ENCODE measurements at places on chromosomes 6 and 20. TPM values are rescaled to one million over a fixed set of nuclear protein-coding genes. Genes with fewer than 3 reads are reported as not detected.

EPPIN gene
- polyA plus RNA-seq: not detected

- H3K27me3 ChIP-seq: peaks cover 6% of the 10 kb centered on the region
- no peaks in the 10 kb centered on the region for H3K4me1 ChIP-seq
- H3K36me3 ChIP-seq: no peaks in the 10 kb centered on the region
- H3K4me3 ChIP-seq: no peak overlapping the region
- no peak for DNase-seq
Measured at GRCh38 chr6:148573922-148574321, 172.9 kb upstream of the UST start.

GRCh38 chr6:56730663-56731529 lies 88.2 kb upstream of the DST start:
- H3K4me1 ChIP-seq: no peaks in the 10 kb centered on the region
- no peak for DNase-seq
- H3K4me3 ChIP-seq: no peak overlapping the region
- no peaks in the 10 kb centered on the region for H3K27me3 ChIP-seq
- no peak overlapping the region for H3K27ac ChIP-seq
- H3K36me3 ChIP-seq: no peaks in the 10 kb centered on the region

GRCh38 chr6:131410785-131411184 lies 162.2 kb upstream of the ARG1 start:
- H3K27me3 ChIP-seq: no peaks in the 10 kb centered on the region
- H3K4me3 ChIP-seq: no peak overlapping the region
- DNase-seq: no peak
- no peaks in the 10 kb centered on the region for H3K4me1 ChIP-seq

MACROD2 gene
- polyA plus RNA-seq: not detected

GRCh38 chr20:13060327-13060726 lies 51.6 kb downstream of the SPTLC3 start:
- no peaks in the 10 kb centered on the region for H3K36me3 ChIP-seq
- H3K4me1 ChIP-seq: no peaks in the 10 kb centered on the region
- no peak overlapping the region for H3K27ac ChIP-seq
- H3K4me3 ChIP-seq: no peak overlapping the region

GRCh38 chr6:94417363-94417762 lies 998.0 kb upstream of the EPHA7 start:
- no peak overlapping the region for H3K27ac ChIP-seq
- no peak overlapping the region for H3K4me3 ChIP-seq
- no peak for DNase-seq
- H3K36me3 ChIP-seq: no peaks in the 10 kb centered on the region

KIF25 gene
- polyA plus RNA-seq: not detected

DNA sequence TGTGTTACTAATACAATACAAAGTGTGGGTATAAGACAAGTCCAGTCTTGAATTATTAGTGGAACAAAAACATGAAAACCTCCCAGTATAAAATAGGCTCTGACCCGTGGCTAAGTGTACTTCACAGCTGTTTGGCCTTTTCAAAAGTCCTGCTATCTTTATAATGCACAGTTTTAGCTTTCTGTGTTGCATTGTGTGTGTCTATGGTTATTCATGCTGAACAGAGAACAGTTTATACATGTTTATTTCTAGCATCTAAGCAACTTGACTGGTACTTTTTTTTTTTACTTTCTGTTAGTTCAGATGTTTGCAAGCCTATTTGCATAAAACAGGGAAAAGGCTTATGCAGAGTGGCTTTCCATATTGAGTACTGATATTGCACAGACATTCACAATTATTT lies 119.2 kb upstream of the CCN2 start:
- DNase-seq: no peak
- no peaks in the 10 kb centered on the region for H3K36me3 ChIP-seq
- no peak overlapping the region for H3K4me3 ChIP-seq
- H3K4me1 ChIP-seq: no peaks in the 10 kb centered on the region
- no peaks in the 10 kb centered on the region for H3K27me3 ChIP-seq
- H3K27ac ChIP-seq: no peak overlapping the region

- no peak overlapping the region for H3K27ac ChIP-seq
- no peak for DNase-seq
- no peaks in the 10 kb centered on the region for H3K36me3 ChIP-seq
Measured at GRCh38 chr6:14711056-14711703, 534.7 kb upstream of the JARID2 start.

GPX5 gene
- not detected for polyA plus RNA-seq

AVP gene
- polyA plus RNA-seq: not detected

DNA sequence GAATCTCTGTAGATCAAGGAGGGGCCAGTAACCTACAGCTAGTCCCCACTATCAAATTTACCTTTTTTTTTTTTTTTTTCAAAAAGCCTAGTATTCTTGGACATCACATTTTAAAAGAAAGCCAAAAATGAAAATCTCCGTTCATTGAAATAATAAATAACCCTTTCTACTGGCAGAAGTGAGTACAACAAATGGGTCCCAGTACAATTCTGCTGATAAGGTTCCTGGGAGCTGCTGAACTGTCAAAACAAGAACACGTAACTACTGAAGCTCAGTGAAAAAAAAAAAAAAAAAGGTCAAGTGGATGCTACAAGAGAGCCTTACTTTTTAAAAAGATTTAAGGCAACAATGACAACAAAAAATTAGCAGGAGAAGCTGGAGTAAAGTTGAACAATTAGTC lies 464.9 kb downstream of the EPM2A start:
- H3K4me1 ChIP-seq: no peaks in the 10 kb centered on the region
- no peak overlapping the region for H3K27ac ChIP-seq
- no peaks in the 10 kb centered on the region for H3K27me3 ChIP-seq
- H3K4me3 ChIP-seq: no peak overlapping the region
- no peaks in the 10 kb centered on the region for H3K36me3 ChIP-seq

CYP39A1 gene
- polyA plus RNA-seq: 0.33 TPM

DNA sequence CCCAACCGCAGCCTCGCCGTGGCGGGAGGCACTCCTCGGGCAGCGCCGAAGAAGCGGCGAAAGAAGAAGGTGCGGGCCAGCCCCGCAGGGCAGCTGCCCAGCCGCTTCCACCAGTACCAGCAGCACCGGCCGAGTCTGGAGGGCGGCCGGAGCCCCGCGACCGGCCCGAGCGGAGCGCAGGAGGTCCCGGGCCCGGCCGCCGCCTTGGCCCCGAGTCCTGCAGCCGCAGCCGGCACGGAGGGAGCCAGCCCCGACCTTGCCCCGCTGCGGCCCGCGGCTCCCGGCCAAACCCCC lies 525 bp downstream of the PNRC1 start:
- no peaks in the 10 kb centered on the region for H3K27me3 ChIP-seq
- H3K36me3 ChIP-seq: peaks cover 33% of the 10 kb centered on the region
- H3K4me1 ChIP-seq: peaks cover 29% of the 10 kb centered on the region
- DNase-seq: no peak

- DNase-seq: no peak
- H3K36me3 ChIP-seq: no peaks in the 10 kb centered on the region
- no peaks in the 10 kb centered on the region for H3K27me3 ChIP-seq
- peaks cover 48% of the 10 kb centered on the region for H3K4me1 ChIP-seq
Measured at GRCh38 chr6:34663371-34663770, 33.2 kb downstream of the ILRUN start.

GRCh38 chr6:147170269-147170668 lies 33.9 kb upstream of the STXBP5 start:
- DNase-seq: no peak
- H3K36me3 ChIP-seq: no peaks in the 10 kb centered on the region
- no peaks in the 10 kb centered on the region for H3K4me1 ChIP-seq
- H3K27me3 ChIP-seq: no peaks in the 10 kb centered on the region
- no peak overlapping the region for H3K27ac ChIP-seq

DNA sequence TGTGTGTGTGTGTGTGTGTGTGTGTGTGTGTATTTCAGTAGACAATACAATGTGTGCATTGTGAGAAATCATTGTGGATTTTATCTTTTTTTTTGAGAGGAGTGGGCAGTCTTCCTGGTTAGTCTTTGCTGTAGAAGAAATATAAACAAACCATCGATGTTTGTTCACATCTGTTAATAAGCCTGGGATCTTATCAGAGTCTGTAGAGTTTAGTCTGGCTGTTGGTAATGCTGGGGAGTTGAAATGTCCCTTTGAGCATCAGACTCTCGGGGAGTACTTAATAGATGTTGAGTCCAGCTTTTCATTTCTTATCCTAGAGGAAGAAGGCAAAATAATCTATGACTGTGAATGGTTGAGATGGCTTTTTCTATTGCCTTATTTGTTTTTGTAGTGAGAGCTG lies 96.6 kb upstream of the SUPT3H start:
- no peak overlapping the region for H3K27ac ChIP-seq
- no peak for DNase-seq

EDN3 gene
- not detected for polyA plus RNA-seq

- H3K36me3 ChIP-seq: no peaks in the 10 kb centered on the region
- no peaks in the 10 kb centered on the region for H3K4me1 ChIP-seq
- no peak overlapping the region for H3K4me3 ChIP-seq
- peaks cover 11% of the 10 kb centered on the region for H3K27me3 ChIP-seq
Measured at GRCh38 chr20:2042400-2042799, 48.5 kb upstream of the PDYN start.

DNA sequence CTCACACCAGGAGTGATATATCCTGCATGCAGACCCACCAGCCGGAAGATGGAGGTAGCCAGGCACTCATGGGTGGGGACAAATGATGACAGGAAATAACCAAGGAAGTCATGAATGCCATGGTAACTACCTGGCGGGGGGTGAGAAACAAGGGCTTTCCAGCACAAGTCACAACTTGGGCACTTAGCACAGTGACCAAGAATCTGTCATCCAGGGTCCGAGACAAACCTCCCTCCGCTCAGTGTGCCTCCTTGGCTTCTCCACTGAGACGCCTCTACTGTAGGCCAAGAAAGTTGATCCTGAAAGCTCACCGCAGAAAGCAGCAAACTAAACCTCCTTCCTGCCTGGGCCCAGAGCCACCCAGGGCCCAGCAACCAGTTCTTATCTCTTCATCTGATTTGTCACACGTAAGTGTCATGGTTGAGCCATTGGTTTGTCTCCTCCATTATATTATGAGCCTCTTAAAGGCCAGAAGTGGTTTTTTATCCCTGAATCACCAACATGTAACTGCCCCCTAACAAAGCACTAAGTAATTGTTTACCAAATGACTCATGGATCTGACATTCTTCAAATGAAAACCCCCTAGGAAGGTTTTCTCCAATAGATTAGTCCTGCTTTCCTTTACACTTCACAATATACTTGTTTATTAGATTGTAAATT lies 84.3 kb upstream of the TAB2 start:
- H3K27ac ChIP-seq: peak overlapping the region; percentile 80
- no peaks in the 10 kb centered on the region for H3K27me3 ChIP-seq
- DNase-seq: peak; percentile 63
- peaks cover 39% of the 10 kb centered on the region for H3K4me1 ChIP-seq

GRCh38 chr6:110392727-110393126 lies 22.6 kb downstream of the DDO start:
- H3K27ac ChIP-seq: no peak overlapping the region
- H3K4me3 ChIP-seq: no peak overlapping the region
- H3K4me1 ChIP-seq: no peaks in the 10 kb centered on the region
- DNase-seq: no peak

OR12D3 gene
- polyA plus RNA-seq: not detected

DNA sequence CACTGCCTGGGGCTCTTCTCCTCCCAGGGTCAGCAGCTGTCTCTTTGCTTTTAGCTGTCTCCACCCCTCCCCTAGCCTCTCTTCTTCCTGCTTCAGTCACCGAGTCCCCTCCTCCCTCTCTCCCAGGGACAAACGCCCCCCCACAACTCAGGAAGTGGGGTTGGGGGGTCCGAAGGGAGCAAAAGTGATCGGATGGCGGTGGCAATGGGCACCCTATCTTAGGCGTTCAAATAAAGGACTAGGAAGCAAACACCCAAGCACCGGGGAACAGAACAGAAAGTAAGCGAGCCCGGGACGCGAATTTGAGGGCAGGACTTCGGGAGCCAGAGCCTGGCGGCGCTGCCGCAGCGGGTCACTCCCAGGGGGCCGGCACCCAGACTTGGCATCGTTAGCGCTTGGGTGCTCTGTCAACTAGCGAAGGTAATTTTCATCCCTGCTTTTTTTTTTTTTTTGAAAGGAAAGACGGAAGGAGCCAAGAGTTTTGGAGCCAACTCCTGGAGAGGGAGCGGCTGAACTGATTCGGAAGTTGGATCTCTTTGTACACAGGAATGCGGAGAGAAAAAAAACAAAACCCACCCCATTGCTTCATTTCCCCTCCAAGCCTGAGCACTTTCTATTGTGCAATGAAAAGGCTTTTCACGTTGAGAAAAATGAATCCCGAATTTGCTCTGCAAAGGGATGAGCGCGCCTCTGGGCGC lies 815 bp upstream of the ITPR3 start:
- H3K27me3 ChIP-seq: no peaks in the 10 kb centered on the region

SLC17A2 gene
- not detected for polyA plus RNA-seq

DNA sequence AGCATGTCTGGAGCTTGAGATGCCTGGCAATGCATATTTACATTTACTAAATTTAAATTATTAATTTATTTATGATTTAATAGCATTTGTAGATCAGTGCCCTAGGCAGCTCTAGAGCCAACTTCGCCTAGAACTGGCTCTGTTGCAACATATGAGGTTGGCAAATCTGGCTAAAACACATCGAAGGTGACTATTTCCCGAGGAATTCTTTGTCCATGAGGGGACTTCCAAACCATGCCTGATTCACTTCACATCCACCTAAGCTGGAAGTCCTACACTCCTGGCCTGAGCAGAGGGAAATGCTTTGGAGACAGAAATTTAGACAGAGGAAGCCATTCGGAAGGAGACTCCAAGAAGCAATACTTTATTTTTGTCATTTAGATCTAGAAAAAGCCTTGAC lies 211.0 kb upstream of the ARG1 start:
- H3K4me1 ChIP-seq: no peaks in the 10 kb centered on the region
- no peaks in the 10 kb centered on the region for H3K27me3 ChIP-seq
- no peaks in the 10 kb centered on the region for H3K36me3 ChIP-seq

DNA sequence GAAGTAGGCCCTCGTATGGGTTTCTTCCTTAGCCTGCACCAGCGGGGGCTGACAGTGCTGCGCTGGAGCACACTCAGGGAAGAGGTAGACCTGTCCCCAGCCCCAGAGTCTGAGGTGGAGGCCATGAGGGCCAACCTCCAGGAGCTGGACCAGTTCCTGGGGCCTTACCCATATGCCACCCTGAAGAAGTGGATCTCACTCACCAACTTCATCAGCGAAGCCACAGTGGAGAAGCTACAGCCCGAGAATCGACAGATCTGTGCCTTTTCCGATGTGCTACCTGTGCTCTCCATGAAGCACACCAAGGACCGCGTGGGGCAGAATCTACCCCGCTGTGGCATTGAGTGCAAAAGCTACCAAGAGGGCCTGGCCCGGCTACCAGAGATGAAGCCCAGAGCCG lies 3.8 kb downstream of the AAR2 start:
- no peak for DNase-seq
- peaks cover 50% of the 10 kb centered on the region for H3K36me3 ChIP-seq
- H3K27ac ChIP-seq: no peak overlapping the region
- no peak overlapping the region for H3K4me3 ChIP-seq
- peaks cover 26% of the 10 kb centered on the region for H3K4me1 ChIP-seq
- H3K27me3 ChIP-seq: no peaks in the 10 kb centered on the region

- H3K27me3 ChIP-seq: peaks cover 10% of the 10 kb centered on the region
- no peak overlapping the region for H3K27ac ChIP-seq
- DNase-seq: no peak
- no peaks in the 10 kb centered on the region for H3K36me3 ChIP-seq
- H3K4me3 ChIP-seq: no peak overlapping the region
- H3K4me1 ChIP-seq: no peaks in the 10 kb centered on the region
Measured at GRCh38 chr6:43710576-43710975, 23.0 kb upstream of the MRPS18A start.
